Adrenal gland (tissue), 19 donors: ENCODE measurements at places on chromosomes 2 and 18. TPM values are rescaled to one million over a fixed set of nuclear protein-coding genes. Genes with fewer than 3 reads are reported as not detected.
A peak's percentile ranks its signal among the peaks of the same experiment; 100 is the strongest.

DNA sequence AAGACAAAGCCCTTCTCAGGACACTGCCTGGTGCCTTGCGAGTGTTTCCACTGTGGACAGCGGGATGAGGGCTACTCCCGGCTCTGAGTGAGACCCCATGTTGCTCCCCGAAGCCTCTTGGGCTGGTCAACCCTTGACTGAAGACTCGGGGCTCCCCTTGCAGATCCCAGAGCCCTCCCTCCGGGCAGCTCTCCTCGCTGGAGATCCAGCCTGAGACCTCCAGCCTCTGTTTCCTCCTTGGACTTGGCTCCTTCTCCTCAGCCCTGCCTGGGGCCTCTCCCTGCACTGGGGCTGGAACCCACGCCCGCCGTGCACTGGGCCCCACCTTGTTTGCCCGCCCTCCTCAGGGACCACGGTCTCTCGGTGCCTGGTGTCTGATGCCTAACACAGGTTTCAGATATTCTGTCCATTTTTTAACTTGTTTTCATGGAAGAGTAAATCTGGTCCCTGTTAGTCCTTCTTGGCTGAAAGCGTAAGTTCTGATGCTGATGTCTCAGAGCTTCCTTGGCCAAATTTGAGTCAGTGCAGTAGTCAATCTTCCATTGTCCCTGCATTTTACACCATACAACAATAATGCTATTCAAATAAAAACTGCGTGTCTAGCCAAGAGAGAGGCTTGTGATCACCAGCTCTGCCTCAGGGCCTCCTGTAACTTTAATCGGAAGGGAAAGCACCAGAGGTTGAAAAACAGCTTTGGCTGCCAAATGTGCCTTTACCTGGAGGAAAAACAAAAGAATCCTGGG, 139.3 kb upstream of the CTDP1 start:
- H3K27me3 ChIP-seq, result no peaks in the 10 kb centered on the region
- H3K4me1 ChIP-seq, result no peaks in the 10 kb centered on the region
- DNase-seq, result peak; percentile 17
- no peak overlapping the region for H3K4me3 ChIP-seq

GRCh38 chr2:19532547-19533196, 174.2 kb upstream of the OSR1 start:
- H3K4me3 ChIP-seq, result no peak overlapping the region
- no peaks in the 10 kb centered on the region for H3K27me3 ChIP-seq
- no peak for DNase-seq
- H3K27ac ChIP-seq, result no peak overlapping the region
- H3K4me1 ChIP-seq, result no peaks in the 10 kb centered on the region
- H3K36me3 ChIP-seq, result no peaks in the 10 kb centered on the region

- no peaks in the 10 kb centered on the region for H3K36me3 ChIP-seq
- H3K4me3 ChIP-seq, result no peak overlapping the region
- H3K27me3 ChIP-seq, result no peaks in the 10 kb centered on the region
- H3K27ac ChIP-seq, result no peak overlapping the region
- no peaks in the 10 kb centered on the region for H3K4me1 ChIP-seq
These were observed 1491.2 kb downstream of the LRP1B start for GRCh38 chr2:140639628-140640027.

The ANKRD39 gene
- polyA plus RNA-seq, result 25.5 TPM

The PTPRN gene
- polyA plus RNA-seq, result 26.7 TPM

DNA sequence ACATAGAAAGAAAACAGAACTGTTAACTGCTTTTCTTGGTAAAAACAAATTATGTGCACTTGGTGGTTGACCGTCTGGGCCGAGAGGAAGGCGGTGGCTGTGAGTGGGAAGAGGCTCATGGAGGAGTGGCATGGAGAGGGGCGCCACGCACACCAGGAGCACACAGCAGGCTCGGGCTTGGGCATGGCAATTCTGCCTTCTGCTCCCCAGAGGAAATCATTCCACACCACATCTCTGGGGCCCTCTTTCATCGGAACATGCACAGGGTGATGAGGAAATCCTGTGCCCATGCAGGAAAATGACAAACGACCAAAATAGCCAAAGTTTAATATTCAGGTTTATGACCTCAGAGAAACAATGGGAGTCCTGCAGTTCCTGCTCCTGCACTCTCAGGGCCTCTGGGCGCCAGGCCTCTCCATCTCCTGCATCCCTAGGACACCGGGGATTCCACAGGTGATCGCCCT, 26.4 kb downstream of the WDFY1 start:
- H3K27me3 ChIP-seq, result no peaks in the 10 kb centered on the region
- no peaks in the 10 kb centered on the region for H3K36me3 ChIP-seq
- peaks cover 13% of the 10 kb centered on the region for H3K4me1 ChIP-seq
- DNase-seq, result peak; percentile 30
- H3K27ac ChIP-seq, result no peak overlapping the region
